A549 treated with dexamethasone at 1 μM for 4 hours (cell line): ENCODE measurements at places on chromosomes 16 and 17. TPM values are rescaled to one million over a fixed set of nuclear protein-coding genes. Genes with fewer than 3 reads are reported as not detected.

OTOP2 gene
- 0.04 to 0.09 TPM (median 0.06 TPM) in 4 of 5 replicates, not detected in the other for total RNA-seq

CA5A gene
- total RNA-seq, result not detected in 5 replicates

EFCAB13 gene
- 1.5 to 3.1 TPM (median 2.0 TPM) in 5 replicates for total RNA-seq

CDRT15 gene
- not detected in 5 replicates for total RNA-seq

TP53TG3C gene
- total RNA-seq, result 0.22 to 0.50 TPM (median 0.44 TPM) in 3 of 5 replicates, not detected in the others

FTSJ3 gene
- 53.1 to 56.9 TPM (median 53.4 TPM) in 5 replicates for total RNA-seq

SPATA32 gene
- total RNA-seq, result 0.08 to 0.14 TPM (median 0.12 TPM) in 5 replicates

SDR42E2 gene
- not detected in 5 replicates for total RNA-seq

DNAH9 gene
- total RNA-seq, result 0.13 TPM in 1 of 5 replicates, not detected in the others

SNTB2 gene
- 6.3 to 11.1 TPM (median 9.3 TPM) in 5 replicates for total RNA-seq

RNF222 gene
- total RNA-seq, result not detected in 5 replicates

PITPNM3 gene
- 1.5 to 3.0 TPM (median 2.3 TPM) in 5 replicates for total RNA-seq

ALDH3A1 gene
- total RNA-seq, result 804 to 1,194 TPM (median 832 TPM) in 5 replicates

KIF18B gene
- 23.4 to 41.8 TPM (median 41.7 TPM) in 5 replicates for total RNA-seq

SCARF1 gene
- 0.14 to 0.29 TPM (median 0.21 TPM) in 5 replicates for total RNA-seq

SLC35G6 gene
- total RNA-seq, result not detected in 5 replicates

TMC7 gene
- 4.9 to 7.2 TPM (median 6.2 TPM) in 5 replicates for total RNA-seq

KCNG4 gene
- not detected in 5 replicates for total RNA-seq

COPZ2 gene
- total RNA-seq, result 12.3 to 17.8 TPM (median 14.6 TPM) in 5 replicates

SP6 gene
- total RNA-seq, result 5.6 to 7.0 TPM (median 6.2 TPM) in 5 replicates

PLK1 gene
- total RNA-seq, result 148 to 173 TPM (median 166 TPM) in 5 replicates

B4GALNT2 gene
- total RNA-seq, result 0.36 to 0.52 TPM (median 0.38 TPM) in 5 replicates

NPB gene
- total RNA-seq, result 0.34 to 0.63 TPM (median 0.62 TPM) in 5 replicates

IL17C gene
- not detected in 5 replicates for total RNA-seq

CCL1 gene
- total RNA-seq, result not detected in 5 replicates

IRX3 gene
- 5.2 to 8.1 TPM (median 7.0 TPM) in 5 replicates for total RNA-seq

OSGIN1 gene
- total RNA-seq, result 12.8 to 26.3 TPM (median 15.3 TPM) in 5 replicates

ANKRD40CL gene
- total RNA-seq, result not detected in 5 replicates

INCA1 gene
- 1.0 to 1.9 TPM (median 1.5 TPM) in 5 replicates for total RNA-seq

NDEL1 gene
- 64.5 to 74.7 TPM (median 68.3 TPM) in 5 replicates for total RNA-seq

SLC5A11 gene
- total RNA-seq, result 0.23 to 0.52 TPM (median 0.27 TPM) in 5 replicates

RGS9 gene
- 6.3 to 8.0 TPM (median 7.0 TPM) in 5 replicates for total RNA-seq

CA10 gene
- not detected in 5 replicates for total RNA-seq
